ENCODE measurements at places on chromosomes 13 and 19.

DNA sequence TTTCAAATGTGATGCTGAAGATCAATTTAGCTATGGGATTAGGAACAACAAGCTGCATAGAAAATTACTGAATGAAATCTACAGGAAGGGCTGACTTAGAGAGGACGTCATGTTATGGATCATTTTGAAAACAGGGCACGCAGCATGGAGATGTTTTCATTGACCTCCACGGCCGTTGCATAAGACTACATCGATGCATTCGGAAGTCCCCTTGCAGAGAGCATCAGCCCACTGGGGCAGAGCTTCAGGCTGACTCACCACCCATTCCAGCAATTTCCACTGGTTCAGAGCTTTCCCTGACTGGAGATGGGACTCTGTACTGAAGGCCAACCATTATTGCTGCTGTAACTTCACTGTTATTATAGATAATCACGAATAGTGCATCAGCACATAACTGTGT lies 305.3 kb downstream of the IRS2 start:
- no peak for DNase-seq

GRCh38 chr13:111657013-111657412 lies 336.6 kb downstream of the TEX29 start:
- DNase-seq, result no peak

DNA sequence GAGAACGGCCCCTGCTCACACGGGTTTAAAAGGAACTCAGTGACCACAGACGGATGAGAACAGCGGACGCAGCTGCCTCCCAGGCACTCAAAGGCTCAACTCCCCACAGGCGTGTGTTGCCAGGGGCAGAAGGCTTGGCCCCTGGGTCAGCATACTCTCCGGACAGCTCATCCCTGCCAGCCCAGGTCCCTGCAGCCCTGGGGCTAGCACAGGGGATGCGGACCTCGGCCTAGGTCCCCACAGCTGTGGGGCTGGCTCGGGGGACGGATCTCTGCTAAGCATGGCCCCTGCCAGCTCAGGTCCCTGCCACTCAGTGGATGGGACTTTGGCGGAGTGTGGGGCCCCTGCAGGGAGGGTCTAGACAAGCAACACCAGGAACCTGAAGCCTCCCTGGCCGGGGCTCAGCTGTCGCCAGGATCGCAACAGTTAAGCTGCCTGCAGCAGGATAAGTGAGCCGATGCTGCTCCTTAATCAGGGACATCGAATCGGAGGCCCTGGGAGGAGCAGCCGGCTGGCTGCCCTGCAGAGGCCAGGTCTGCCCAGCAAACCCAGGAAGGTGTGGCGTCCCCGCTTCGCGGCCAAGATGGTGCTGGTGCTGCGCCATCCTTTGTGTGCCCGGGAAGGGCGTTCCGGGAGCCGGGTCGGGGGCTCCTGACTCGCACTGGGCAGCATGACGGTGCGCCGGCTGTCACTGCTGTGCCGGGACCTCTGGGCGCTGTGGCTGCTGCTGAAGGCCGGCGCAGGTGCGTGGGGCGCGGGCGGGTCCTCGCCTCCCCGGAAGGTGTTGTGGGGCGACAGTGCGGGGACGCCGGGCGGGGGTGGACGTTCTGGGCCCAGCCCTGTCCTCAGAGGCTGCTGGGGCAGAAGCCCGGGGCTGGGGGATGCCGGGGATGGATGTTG lies 32.5 kb downstream of the MCF2L start:
- no peak for DNase-seq

GRCh38 chr13:73684286-73684685 lies 449.9 kb downstream of the KLF12 start:
- DNase-seq, result no peak

DNA sequence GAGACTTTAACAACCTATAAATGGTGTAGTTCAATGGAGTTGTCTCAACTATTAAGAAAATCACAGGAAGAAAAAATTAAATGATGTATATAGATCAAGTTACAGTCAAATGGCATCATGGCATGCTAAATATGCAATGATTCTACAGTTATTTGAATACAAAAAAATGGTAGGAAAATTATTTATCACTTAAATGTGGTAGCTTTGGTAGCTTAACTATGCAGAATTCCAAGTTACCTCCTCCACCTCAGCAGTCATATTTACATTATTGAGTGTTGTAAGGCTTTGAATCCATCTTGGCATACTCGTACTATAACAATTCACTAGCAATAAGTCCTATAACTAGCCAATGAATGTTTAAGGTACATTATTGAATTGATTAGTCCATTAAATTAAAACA lies 36.8 kb downstream of the CAB39L start:
- DNase-seq, result no peak

GRCh38 chr19:35119578-35120155 lies 4.0 kb downstream of the FXYD3 start:
- DNase-seq, result no peak

DNA sequence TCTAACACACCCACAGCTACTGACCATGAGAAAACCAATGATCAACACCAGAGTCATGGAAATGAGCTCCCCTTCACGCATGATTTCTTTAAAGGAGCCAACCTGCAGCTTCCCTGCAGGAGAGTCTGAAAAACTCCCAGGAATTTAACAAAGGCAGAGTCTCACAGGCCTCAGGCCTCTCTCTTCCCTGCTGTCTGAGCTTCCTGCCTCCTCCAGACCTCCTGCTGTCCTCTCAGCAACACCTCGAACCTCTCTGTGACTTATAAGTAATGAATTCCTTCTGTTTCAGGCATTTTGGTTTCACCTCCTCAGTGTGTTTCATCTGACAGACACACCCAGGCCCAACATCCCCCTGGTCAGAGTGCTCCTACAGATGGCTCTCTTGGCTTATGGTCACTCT lies 1044.4 kb downstream of the UQCRFS1 start:
- DNase-seq, result no peak

DNA sequence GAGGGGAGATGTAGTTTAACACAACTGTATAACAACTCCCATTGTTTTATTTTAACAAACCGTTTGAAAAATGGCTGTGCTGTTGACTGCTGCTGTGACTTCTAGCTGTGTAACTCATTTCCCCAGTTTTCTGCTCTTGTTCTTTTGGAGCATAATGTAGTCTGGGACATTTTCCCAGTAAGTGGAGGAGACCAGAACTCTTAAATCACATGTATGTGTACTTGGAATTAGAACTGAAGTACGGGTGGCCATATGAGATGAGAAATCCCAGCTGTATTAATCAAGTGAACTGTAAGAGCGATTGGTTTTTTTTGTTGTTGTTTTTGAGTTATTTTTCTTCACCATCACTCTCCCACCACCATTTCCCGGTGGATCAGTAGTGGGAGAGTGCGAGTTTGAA lies 49.4 kb upstream of the RNF113B start:
- no peak for DNase-seq

- no peak for DNase-seq
Measured at GRCh38 chr19:28530406-28531035, 682.4 kb downstream of the UQCRFS1 start.

- no peak for DNase-seq
Measured at GRCh38 chr13:84136582-84136981, 254.3 kb upstream of the SLITRK1 start.

DNA sequence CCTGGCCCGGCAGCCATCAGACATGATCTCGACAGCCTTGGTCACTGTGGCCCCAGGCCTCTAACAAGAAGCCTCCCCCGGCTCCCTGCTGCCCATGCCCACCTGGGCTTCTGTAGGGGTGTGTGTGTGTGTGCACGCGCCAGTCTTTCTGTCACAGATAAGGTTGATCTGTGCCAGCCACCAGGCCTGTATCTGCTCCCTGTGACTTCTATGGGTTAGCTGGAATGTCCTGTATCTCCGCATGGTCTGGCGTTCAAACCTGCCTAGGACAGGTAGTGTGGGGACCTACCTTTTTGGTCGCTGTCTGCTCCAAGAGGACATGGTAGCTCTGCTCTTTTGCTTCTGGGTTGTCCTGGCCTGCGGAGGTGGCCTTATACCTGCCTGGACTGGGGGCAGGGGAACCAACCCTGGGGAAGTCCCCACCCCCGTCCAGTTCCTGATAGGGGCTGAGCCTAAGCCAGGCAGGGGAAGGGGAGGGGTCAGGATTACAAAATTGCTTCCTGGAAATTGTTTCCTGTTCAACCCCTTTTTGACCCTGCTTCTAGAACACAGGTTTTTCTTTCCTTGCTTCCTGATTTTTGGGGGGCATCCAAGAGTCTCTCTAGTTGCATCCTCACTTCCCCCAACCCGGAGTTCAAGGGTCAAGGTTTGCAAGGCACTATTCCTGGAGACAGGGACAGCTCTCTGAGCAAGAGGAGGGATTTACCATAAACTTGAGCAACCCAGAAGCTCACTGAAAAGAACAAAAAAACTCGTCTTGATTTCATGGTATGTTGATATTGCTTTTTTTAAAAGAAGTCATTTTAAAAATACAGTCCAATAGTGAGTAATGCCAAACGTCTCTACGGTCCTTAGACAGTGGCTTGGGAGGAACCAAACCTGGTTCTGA lies at the start of gene LRG1:
LRG1 (minus strand) TSS at position 344 of the 889 bp plus-strand sequence; CDS start at position 321, 23 bp downstream.
- DNase-seq, result no peak

DNA sequence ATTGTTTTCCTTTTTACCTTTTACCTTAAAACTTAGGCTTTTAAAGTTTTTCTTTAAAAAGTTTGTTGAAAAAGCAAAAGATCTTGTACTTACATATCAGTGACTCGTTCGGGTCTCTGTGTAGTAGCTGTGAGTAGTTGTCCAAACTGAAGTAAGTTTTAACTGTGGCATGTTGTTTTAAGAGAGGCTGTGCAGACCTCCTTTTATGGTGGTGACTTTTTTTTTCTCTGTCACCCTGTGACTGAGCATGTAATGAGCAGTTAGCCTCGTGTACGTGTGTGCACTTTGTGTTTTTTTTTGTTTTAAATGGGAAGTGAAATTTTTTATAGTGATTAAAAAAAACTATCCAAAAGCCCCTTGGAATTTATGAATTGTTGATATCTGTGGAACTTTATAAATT lies at the start of gene GPR183:
GPR183 (minus strand) TSS at position 153 of the 400 bp plus-strand sequence. CDS start 11,254 bp downstream, outside the sequence.
- no peak for DNase-seq

- no peak for DNase-seq
Measured at GRCh38 chr19:41870401-41870873, 6.6 kb upstream of the CD79A start.

DNA sequence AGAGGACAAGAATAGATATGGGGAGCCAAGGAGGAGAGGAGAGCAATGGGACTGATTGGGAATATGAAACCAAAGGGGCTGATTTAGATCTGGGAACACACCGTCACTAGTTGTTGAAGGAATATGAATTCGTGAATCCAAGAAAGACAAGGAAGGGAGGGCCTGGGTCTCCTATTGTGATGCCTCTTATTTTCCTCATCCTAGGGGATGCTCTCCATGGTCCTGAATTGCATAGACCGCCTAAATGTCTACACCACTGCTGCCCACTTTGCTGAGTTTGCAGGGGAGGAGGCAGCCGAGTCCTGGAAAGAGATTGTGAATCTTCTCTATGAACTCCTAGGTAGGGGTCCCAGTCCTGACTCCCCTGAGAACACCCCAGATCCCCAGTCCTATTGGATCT lies 21.5 kb downstream of the RYR1 start:
- DNase-seq, result no peak

DNA sequence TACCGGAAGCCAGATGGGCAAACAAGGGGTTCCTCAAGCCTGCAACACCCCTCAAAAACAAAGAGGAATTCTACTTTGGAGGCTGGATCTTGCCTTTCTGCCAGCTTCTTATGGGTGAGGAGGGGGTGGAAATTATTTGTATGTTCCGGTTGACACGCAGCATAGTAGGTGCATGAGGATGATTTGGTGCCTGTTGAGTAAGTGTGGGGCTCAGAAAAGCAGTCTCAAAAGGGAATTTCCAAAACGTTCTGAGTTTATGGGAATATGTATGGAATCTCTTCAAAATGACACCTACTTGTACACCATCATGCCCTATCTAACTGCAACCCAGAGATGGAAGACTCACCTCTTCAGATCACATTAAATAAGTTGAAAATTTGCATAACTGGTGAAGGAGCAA lies 3.0 kb upstream of the TECR start:
- DNase-seq, result no peak

GRCh38 chr19:54523403-54523802 lies 20.8 kb downstream of the LAIR2 start:
- no peak for DNase-seq

DNA sequence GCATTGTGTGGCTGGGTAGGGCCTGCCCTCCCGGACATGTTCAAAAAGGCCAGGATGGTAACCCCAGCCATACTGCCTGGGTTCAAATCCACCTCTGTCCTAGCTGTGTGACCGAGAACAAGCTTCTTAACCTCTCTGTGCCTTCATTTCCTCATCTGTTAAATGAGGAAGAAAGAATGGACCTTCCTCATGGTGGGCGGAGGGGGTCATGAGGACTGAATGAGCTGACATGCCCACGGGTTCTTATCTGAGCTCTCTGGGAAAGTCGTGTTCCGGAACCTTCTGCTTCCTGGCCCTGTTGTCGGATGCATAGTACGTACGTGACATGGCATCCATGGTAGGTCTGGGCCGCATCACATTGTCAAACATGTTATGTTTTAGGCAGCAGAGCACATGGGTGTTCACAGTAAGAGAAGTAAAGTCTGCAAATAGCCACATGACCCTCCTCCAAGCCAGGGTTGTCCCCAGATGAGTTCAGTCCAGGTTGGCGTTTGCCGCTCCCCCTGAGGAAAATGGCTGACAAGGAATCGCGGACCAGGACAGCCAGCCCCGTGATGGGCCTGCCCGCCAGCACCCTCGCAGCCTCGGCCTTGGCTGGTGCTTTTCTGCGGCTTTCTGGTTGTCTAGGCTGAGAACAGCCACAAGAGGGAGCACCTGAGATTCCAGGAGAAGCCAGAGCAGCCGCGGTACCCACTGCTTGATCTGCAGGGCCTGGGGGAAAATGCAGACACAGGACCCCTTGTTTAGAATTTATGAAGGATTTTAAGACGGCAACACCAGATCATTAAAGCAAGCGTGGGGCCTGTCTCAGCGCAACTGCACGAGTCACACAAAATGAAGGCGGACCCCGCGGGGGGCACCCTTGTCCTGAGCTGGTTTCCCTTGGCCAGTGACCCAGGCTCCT lies 2.4 kb upstream of the NTN5 start:
- DNase-seq, result peak; percentile 77

DNA sequence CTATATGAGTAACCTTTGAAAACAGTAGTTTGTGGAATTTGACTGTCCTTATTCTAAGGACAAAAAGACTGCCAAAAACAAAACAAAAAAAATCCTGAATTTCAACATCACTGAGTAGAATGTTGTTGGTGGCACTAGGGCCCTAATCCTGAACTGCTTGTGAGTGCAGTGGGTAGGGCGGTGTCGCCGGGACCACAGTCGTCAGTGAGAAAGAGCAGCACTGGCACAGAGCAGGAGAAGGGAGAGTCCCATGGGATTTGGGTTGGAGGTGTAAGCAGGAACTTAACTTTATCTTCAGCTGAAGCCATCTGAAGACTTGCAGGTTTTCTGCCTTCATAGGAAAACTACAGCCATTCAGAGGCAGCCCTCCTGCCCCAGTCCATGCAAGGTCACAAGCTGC lies 5.6 kb downstream of the PCID2 start:
- DNase-seq, result no peak
